ENCODE measurements at places on chromosomes 5 and 9. TPM values are rescaled to one million over a fixed set of nuclear protein-coding genes. Genes with fewer than 3 reads are reported as not detected.

Gene CEL
- 2.2 TPM for total RNA-seq

Gene FBLL1
- total RNA-seq = 0.21 TPM

Gene ZFYVE16
- total RNA-seq = 10.3 TPM

Gene KLHL9
- total RNA-seq = 18.3 TPM

Gene PCDHGA1
- not detected for total RNA-seq

Gene IRX1
- total RNA-seq = not detected
